ENCODE measurements at places on chromosomes 3 and 15.

DNA sequence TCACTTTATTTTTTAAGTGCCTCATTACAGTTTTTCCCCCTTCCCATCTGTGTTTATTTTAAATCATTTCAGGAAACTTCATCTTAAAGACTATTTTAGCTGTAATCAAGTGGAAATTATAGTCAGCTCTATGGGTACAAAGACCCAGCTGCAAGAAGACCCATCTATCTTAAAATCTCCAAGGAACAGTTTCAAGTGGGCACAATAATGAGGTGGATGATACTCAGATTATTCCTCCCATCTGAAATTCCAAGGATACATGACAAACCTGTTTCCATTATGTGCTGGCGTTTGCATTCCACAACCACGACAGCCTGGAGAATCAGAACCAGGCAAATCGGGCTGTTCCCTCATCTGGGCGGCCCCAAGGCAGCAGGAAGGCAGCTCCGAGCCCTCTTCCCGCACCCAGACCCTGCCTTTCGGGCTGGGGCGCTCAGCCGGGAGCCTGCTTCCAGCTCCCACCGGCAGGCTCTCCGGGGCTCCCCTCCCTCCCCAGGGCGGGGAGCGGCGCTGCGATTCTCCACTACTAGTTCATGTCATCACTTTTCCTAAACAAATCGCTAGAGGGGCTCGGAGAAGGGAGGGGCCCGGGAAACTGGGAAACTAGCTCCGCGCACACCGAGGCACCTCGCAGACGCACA lies at the start of gene MGLL:
MGLL (minus strand) TSS at position 475 of the 641 bp plus-strand sequence; CDS start at position 278, 197 bp downstream.
- DNase-seq: no peak

DNA sequence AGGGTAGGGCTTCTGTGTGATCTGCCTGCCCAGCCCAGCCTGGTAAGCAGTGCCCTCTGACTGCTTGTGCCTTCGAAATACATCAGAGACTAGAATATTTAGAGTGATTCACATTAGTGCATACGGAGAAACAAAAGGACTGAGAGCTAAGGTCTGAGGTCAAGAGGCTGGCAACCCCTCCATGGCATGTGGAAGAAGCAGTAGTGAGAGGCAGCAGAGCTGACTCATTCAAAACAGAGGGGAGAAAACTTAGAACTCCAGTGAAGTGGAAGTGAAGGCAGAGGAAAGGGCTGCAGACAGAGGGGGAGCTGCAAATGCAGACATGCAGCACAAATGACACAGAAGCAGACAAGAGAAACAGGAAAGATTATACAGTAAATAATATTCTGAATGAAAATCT lies 61.6 kb downstream of the ULK4 start:
- DNase-seq: peak; percentile 8

GRCh38 chr15:64877435-64877834 lies 34.3 kb upstream of the ANKDD1A start:
- no peak for DNase-seq

DNA sequence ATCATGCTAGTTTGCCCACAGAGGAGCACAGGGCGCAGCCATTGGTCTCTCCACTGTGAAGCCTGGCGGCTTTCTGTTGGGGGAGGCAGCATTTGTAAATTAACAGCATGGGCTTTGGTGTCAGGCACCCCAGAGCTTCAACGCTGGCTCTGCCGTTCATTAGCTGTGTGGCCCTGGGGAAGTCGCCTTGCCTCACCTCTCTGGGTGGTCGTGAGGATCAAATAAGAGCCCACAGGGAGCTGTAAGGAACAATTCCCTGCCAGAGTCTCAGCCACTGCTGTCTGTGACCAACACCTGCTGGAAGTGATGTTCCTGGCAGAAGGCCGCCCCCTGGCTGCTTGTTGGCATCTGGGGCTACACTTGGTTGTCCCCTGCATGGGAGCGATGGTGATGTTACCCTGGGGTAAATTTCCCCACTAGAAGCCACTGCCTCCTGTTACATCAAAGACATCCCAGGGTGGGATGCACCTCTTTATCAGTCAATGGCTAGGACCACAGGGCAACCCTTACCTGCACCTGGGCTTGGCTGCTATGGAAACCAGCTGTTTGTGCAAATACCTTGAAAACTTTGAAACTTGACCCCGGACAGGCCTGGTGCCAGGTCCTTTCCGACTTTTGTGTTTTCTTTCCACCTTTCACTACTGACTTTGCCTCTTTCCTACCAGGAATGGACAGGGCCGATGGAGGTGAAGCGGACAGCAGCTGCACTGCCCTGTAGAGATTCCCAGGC lies 36.9 kb downstream of the DNASE1L3 start:
- DNase-seq: no peak

DNA sequence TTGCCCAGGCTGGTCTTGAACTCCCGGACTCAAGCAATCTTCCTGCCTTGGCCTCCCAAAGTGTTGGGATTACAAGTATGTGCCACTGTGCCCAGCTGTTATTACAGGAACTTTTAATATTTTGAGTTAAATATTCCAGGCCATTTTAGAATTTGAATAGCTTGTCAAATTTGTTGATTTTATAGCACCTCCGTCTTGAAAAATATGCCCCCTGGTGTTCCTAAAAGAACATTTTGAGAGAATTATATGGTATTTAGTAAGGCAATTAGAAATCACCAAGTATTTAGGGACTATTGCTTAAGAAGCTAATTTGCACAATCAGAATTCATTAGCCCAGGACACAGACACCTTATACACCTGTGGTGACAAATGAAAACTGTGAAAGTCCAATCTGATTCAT lies 23.7 kb downstream of the PDE8A start:
- DNase-seq: no peak

DNA sequence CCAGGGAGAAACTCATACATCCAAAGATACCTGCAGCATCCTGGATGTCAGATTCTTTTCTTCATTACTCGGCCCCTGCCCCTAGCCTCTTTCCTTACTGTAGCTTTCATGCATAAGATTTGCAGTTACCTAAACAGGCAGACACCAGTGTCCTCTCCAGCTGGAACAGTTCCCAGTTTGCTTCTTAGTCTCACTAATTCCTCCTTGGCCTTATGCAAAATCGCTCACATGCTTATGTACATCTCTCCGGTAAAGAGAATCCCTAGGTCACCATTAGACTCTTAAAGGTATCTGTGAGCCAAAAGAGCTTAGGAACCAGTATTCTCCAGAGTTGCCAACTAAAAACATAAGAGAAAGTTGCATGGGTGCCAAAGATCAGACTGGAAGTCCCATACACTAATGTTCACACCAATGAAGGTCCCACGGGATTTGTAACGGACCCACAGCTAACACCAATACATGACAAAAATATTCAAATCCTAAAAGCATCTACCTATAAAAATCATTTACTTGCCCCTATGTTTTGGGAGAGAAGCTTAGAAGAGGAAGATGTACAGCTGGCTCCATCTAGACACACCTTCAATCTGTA lies 66.6 kb downstream of the CBLB start:
- DNase-seq: no peak

- no peak for DNase-seq
Measured at GRCh38 chr3:50297384-50297775, 1.8 kb downstream of the HYAL3 start.

DNA sequence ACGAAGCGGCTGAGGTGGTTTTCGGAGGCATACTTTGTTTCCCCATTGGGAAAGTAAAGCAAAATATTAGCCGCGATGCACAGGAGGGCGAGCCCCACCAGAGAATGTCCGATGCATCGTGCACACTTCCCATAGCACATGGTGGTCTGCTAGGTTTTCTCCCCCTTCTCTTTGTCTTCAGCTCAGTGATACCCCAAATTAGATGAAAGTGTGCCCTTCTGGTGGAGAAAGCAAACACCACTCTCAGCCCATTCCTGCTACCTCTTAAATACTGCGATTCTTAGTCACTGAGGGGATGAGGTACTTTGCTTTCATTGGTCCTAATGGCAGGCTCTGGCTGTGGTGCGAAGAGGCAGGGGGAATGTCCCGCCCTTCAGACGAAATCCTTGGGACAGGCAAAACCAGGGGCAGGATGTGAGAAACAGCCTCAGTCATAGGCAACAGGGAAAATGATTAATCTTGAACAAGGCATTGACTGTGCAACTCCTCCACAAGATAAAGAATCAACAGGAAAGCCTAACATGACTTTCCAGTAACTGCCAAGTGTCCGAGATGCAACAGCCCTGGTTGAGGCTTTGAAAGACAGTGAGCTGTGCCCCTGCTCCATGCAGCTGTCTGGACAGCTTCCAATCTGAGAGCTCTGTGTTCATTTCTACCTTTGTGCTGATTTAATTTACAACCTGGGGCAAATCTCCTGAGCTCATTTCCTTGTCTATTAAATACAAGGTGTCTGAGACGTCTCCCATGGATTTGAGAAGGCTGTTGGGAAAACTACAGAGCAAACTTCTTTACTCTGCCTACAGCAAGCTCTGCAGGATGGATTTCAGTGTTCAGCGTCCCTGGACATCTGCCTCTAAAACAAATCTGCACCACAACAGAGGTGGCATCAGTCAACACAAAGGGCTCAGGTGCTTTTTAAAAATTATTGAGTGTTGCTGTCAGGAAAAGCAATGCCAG lies at the start of gene TM4SF1:
TM4SF1 (minus strand) TSS at position 242 of the 957 bp plus-strand sequence; CDS start at position 140, 102 bp downstream.
- peak; percentile 79 for DNase-seq

DNA sequence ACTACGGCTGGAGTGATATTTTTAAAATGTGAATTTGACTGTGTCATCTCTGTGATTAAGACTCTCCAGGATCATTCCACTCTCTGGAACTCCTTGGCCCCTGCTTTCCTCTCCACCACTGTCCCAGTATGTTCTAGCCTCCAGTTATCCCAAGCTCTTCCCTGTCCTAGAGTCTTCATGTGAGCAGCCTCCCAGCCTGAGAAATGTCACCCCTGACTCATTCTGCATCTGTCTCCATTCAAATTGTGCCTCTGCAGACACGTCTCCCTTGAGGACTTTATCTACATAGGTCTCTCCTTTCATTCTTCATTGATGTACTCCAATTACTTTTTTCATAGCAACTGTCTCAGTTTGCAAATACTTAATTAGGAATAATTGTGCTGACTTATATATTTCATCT lies 317.7 kb upstream of the ADAMTS9 start:
- no peak for DNase-seq

GRCh38 chr3:71361334-71361890 lies 222.1 kb downstream of the FOXP1 start:
- no peak for DNase-seq

- DNase-seq: no peak
Measured at GRCh38 chr3:73215281-73215680, 153.8 kb downstream of the EBLN2 start.

DNA sequence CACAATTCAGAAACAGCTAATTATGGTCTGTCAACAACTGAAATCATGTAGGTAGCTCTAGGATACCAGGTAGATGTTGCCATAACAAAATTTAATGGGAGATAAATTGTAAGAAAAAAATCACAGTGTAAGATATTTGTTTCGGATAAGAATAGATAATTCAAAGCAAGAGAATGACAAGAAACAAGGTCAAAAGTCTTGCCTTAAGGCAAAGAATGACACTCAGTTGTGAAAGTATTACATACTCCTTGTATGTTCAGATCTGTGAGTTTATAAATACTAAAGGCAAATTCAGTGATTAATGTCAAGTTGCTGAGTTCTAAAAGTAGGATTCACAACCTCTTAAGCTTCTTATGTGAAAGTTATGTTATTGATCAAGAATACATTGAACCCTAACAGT lies 772.2 kb upstream of the SGO1 start:
- no peak for DNase-seq

DNA sequence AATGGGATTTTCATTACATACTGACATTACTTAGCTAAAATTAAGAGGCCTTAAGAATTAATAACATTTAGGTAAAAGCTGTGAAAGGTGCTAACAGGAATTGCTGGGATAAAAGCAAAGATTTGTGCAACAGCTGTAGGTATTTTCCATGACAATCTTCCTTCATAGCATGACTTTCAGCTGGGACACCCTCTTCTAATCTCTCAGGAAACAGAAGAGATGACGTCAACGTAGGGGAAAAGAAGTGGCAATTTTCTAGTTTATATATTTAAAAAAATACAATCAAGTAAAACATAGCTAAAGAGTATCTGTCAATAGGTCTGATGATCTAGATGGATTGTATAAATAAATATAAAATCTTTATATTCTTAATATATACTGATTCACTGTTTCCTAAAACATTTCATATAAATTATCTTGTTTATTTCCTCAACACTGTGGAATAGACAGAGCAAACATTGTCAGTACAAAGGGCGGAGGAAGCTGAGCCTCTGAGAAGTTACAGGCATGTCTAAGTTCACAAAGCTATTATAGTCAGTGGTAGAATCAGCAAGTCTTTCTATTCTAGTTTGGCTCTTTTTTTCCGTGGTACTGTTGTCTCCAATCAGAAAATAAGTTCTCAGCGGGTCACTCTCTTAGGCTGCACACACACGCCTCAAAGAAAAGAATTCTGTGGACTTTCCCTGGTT lies 217.0 kb downstream of the P3H2 start:
- DNase-seq: no peak

All from GOT3 (cell line).